ENCODE measurements at places on chromosomes 12 and 14. TPM values are rescaled to one million over a fixed set of nuclear protein-coding genes. Genes with fewer than 3 reads are reported as not detected.

DNA sequence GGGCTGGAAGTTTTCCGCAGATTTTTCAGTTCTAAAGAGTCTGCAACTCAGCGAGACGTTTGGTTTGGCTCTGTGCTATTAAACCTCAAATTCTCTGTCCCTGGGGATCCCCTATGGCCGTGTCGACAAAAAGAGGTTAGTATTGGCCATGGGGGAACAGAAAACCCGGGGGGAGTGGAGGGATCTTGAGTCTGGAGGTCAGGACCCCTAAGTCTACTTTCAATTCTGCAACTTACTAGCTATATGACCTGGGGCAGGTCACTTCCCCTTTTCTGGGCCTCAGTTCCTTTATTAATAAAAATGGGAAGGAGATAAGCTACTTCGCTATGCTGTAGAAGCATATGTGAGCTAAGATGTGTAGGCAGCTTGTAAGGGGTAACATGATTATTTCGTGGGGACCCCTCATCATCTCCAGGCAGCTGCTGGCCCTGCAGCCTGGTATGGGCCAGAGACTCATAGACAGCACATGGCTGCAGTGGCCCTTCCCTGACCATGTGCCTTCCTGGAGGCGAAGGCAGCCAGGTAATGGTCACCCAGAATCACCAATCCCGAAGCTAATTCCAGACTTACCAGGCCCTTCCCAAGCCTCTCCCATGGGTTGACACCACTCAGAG lies 8.6 kb downstream of the ASB2 start:
- no peak for DNase-seq
- H3K27ac ChIP-seq = peak overlapping the region; percentile 48
- no peaks in the 10 kb centered on the region for H3K27me3 ChIP-seq

DNA sequence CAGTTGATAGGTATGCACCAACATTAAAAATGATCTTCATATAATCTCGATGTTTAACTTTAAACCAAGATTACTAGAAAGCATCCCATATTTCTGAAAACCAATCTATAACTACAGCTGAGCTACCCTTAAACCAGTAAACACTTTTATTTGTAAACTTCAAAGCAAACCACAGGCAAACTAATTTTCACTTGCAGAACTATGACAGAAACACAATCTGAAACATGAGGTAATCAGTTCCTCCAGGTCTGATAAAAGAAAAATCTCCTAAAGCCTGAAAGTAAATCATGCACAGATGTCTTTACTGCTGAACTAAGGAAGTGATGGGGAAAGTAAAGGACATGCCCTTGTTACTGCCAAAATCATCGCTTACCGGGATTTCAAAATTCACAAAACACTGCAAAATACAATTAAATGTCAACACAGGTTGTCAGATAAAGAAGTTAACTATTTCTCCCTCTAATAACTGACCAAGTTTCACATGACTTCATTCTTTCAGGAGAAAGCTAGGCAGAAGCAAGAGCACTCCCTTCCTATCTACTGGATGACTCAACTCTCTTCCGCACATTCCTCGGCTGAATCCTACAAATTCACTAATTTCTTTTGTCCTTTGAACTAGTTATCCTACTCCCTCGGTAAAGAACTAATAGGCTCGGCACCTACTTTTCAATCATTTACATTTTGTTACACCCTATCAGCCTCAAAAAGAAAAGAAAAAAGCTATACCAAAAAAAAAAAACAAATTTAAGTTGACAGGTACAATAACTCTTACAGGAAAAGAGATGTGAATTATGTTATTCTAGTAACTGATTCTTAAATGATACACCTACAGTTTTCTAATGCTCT lies 1.4 kb downstream of the EEA1 start:
- H3K27me3 ChIP-seq = no peaks in the 10 kb centered on the region
- no peaks in the 10 kb centered on the region for H3K36me3 ChIP-seq
- DNase-seq = no peak
- peak overlapping the region; percentile 75 for H3K4me3 ChIP-seq
- peaks cover 16% of the 10 kb centered on the region for H3K4me1 ChIP-seq

DNA sequence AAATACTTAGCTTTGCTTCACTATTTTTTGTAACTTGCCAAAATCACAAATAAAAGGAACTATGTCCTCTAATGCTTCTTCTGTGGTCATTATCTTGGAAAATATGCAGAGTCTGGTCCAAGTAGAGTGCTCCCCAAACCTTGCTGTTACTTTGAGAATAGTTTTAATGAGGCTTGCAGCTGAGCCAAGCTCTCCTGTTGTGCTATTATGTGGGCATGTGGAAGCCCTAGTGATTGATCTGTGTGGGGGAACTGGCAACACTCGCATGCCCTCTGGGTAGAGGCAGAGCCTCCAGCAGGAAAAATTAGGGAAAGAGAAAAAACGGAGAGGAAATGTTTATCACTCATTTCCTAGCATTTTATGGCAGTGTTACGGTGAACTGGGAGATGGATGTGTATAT lies 473.1 kb downstream of the EGLN3 start:
- H3K36me3 ChIP-seq = no peaks in the 10 kb centered on the region
- H3K27me3 ChIP-seq = no peaks in the 10 kb centered on the region
- no peaks in the 10 kb centered on the region for H3K4me1 ChIP-seq
- no peak overlapping the region for H3K4me3 ChIP-seq
- H3K27ac ChIP-seq = no peak overlapping the region
- no peak for DNase-seq

DNA sequence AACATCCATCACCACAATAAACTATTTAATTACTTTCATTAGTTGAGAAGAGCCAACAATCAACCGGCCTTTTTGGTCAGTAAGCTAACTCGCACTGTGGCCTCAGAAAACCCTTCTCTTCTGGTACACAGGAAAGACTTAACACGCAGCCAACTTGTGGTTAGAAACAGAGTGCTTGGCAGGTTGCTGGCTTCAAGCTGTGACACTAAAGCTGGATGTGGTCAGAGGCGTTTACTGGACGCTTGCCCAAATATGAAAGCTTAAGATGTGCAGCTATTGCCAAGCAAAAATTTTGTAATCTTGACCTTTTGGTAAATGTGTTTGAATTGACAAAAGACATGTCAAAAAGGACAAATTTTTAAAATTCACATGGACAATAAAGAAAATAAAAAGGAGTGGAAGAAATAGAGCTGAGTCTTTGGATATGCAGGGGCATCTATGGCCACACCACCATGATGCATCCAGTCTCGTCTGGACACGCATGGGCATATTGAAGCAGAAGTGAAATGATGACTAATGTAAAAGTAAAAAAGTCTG lies 2.6 kb upstream of the KLRK1 start:
- peak overlapping the region; percentile 76 for H3K27ac ChIP-seq
- no peak for DNase-seq
- peaks cover 34% of the 10 kb centered on the region for H3K4me1 ChIP-seq
- no peak overlapping the region for H3K4me3 ChIP-seq
- no peaks in the 10 kb centered on the region for H3K27me3 ChIP-seq
- H3K36me3 ChIP-seq = peaks cover 15% of the 10 kb centered on the region

The CCDC60 gene
- not detected for total RNA-seq

GRCh38 chr14:35234012-35234805 lies 58.0 kb upstream of the PSMA6 start:
- H3K4me3 ChIP-seq = no peak overlapping the region
- H3K36me3 ChIP-seq = no peaks in the 10 kb centered on the region
- DNase-seq = no peak
- H3K27ac ChIP-seq = no peak overlapping the region
- peaks cover 8% of the 10 kb centered on the region for H3K4me1 ChIP-seq

DNA sequence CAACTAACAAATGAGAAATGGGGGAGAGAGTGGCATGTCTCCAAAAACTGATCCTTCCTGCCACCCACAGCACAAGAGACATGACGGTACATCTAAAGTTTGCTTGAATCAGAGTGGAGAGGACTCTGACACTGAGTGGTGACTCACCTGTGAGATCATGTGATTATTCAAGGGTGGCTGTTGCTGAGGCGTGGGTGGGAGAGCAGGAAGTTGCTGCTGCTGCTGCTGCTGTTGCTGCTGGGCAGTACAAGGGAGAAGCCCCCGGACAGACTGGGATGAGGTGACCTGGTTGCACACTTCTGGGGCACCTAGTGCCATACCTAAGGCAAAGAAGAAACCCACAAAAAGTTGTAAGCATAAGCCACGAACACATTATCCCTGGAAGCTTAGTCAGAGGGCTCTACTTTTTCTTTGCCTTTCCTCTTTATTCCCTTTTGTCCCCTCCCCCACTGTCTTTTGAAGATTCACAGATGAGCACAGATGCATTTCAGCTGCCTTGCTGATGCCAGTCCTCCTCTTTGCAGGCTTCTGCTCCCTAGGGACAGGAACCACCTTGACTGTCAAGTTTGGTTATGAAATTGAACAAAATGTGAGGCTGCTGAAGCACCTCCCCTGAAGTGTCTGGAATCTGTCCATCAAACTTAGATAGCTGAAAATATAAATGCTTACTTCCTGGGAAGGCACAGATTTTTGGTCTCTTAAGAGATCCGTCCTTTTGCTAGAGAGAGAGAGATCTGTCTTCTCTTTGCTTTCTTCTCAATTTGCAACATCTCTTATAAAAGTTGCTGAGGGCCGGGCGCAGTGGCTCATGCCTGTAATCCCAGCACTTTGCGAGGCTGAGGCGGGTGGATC lies 29.4 kb upstream of the STAC3 start:
- H3K27ac ChIP-seq = peak overlapping the region; percentile 37
- peaks cover 45% of the 10 kb centered on the region for H3K36me3 ChIP-seq
- peaks cover 6% of the 10 kb centered on the region for H3K4me1 ChIP-seq
- no peaks in the 10 kb centered on the region for H3K27me3 ChIP-seq

DNA sequence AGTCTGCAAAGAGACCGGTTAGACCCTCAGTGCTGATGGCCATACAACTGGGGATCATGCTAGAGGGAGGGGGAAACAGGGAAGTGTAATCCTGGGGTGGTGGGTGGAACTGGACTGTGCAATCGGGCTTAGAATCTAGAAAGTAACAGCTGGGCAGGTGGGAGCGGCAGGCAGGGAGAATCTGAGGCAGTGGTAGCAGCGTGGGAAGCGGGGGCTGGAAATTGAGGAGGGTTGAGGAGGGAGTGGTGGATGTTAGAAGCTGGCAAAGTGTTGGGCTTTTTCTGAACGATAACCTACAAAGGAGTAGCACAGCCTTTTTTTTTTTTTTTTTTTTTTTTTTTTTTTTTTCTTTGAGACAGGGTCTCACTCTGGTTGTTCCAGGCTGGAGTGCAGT lies 3.1 kb upstream of the IGFBP6 start:
- peaks cover 3% of the 10 kb centered on the region for H3K27me3 ChIP-seq
- H3K4me3 ChIP-seq = no peak overlapping the region
- H3K27ac ChIP-seq = no peak overlapping the region
- no peaks in the 10 kb centered on the region for H3K36me3 ChIP-seq
- H3K4me1 ChIP-seq = peaks cover 31% of the 10 kb centered on the region
- DNase-seq = no peak

The NRXN3 gene
- total RNA-seq = not detected

The SLC10A1 gene
- total RNA-seq = not detected

The CEBPE gene
- total RNA-seq = not detected

DNA sequence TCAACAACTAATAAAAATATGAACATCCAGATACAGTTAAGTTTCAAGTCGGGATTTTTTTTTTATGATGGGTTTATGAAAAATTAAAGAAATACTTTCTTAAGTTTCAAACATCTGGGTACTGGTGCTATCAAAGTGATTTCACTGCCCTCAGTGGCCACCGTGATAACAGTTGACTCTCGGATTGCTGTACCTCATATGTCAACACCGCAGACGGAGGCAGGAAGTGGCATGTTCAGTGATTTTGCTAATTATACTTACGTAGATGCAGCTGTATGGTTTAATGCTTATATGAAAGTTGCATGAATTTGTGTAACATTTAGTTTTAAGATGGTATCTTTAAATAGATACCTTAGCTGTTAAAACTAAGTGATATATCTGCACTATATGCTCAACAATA lies 20.8 kb upstream of the FBLN5 start:
- peak; percentile 70 for DNase-seq
- no peak overlapping the region for H3K27ac ChIP-seq
- H3K4me1 ChIP-seq = peaks cover 8% of the 10 kb centered on the region

DNA sequence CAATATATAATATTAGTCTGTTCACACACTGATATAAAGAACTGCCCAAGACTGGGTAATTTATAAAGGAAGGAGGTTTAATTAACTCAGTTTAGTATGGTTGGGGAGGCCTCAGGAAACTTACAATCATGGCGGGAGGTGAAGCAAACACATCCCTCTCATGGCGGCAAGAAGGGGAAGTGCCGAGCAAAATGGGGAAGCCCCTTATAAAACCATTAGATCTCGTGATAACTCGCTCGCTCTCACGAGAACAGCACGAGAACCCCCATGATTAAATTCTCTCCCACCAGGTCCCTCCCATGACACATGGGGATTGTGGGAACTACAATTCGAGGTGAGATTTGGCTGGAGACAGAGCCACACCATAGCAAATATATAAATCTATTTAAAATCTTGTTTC lies 269.8 kb downstream of the ATP23 start:
- H3K27ac ChIP-seq = no peak overlapping the region
- no peak for DNase-seq
- H3K4me3 ChIP-seq = no peak overlapping the region
- H3K36me3 ChIP-seq = no peaks in the 10 kb centered on the region

The RASSF8 gene
- 1.3 TPM for total RNA-seq

- no peaks in the 10 kb centered on the region for H3K4me1 ChIP-seq
- H3K27ac ChIP-seq = no peak overlapping the region
- H3K27me3 ChIP-seq = no peaks in the 10 kb centered on the region
These were observed 94.5 kb downstream of the DNAI7 start for GRCh38 chr12:25100194-25101091.

The NUAK1 gene
- 1.4 TPM for total RNA-seq

DNA sequence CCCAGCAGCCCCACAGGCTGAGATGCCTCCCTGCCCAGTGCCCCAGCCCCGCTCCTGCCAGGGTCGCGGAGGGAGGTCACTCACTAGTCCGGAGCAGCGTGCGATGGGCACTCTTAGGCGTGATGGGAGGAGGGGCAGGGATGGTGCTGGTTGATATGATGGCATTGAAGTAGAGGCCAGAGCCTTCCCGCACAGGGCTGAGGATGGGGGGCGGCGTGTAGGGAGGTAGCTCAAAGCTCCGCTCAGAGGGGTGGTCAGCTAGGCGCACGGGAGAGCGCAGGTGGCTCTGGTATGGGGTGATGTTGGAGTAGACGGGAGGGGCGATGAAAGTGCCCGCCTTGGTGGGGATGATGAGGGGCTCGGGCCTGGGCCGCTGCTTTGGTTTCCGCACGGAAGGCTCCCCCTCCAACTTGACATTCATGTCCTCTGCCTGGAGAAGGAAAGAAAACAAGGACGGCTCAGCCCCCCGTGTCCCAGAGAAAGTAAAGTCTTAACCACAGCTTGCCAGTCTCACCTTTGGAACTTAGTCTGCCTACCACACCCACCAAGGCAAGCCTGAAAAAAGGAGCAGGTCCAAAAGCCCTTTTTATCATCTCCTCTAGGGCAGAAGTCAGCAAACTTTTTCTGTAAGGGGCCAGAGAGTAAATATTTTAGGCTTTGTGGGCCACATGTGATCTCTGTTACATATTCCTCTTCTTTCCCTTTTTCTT lies 15.5 kb upstream of the PNMA1 start:
- no peak overlapping the region for H3K27ac ChIP-seq
- peaks cover 7% of the 10 kb centered on the region for H3K4me1 ChIP-seq
- no peak for DNase-seq
- no peak overlapping the region for H3K4me3 ChIP-seq
- no peaks in the 10 kb centered on the region for H3K27me3 ChIP-seq

GRCh38 chr12:57479043-57479375 lies 657 bp downstream of the ARHGAP9 start:
- H3K27ac ChIP-seq = peak overlapping the region; percentile 99
- peaks cover 12% of the 10 kb centered on the region for H3K36me3 ChIP-seq
- no peak for DNase-seq
- no peaks in the 10 kb centered on the region for H3K27me3 ChIP-seq
- H3K4me1 ChIP-seq = peaks cover 76% of the 10 kb centered on the region
- H3K4me3 ChIP-seq = peak overlapping the region; percentile 57
